ENCODE measurements at places on chromosomes 5 and 9.

- DNase-seq: no peak
Observed at GRCh38 chr5:113043491-113043931, 66.9 kb downstream of the DCP2 start.

GRCh38 chr5:147167529-147167928 is 67.3 kb upstream of the STK32A start:
- DNase-seq: no peak

- no peak for DNase-seq
Observed at GRCh38 chr9:94086486-94087345, 2.5 kb downstream of the PTPDC1 start.

GRCh38 chr9:107306308-107306707 is 23.2 kb downstream of the RAD23B start:
- no peak for DNase-seq

GRCh38 chr5:147578228-147579024 is 68.6 kb upstream of the DPYSL3 start:
- no peak for DNase-seq

- peak; percentile 88 for DNase-seq
Observed at GRCh38 chr9:99823681-99824377, 2.1 kb downstream of the NR4A3 start.

- DNase-seq: no peak
Observed at GRCh38 chr5:38639377-38640358, 83.2 kb upstream of the LIFR start.

- DNase-seq: no peak
Observed at GRCh38 chr5:136729901-136730355, 364.6 kb upstream of the TRPC7 start.

DNA sequence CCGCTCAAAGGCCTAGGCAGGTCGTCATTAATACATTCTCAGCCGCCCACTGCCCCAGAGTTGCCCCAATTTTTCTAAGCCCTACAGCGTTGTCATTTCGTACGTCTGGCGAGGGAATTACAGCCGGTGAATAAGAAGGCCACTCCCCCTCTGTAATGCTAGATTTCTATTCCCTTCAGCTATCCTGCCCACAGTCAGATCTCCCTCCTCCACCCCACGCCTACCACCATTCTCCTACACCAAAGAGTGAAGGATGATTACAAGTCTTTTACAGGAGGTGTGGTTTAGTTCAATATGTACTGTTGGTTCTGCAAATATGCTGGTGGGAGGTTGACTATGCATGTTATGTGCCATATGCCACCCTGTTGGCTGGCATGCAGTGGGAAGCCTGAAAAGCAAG is 83.7 kb upstream of the SMIM15 start:
- no peak for DNase-seq

DNA sequence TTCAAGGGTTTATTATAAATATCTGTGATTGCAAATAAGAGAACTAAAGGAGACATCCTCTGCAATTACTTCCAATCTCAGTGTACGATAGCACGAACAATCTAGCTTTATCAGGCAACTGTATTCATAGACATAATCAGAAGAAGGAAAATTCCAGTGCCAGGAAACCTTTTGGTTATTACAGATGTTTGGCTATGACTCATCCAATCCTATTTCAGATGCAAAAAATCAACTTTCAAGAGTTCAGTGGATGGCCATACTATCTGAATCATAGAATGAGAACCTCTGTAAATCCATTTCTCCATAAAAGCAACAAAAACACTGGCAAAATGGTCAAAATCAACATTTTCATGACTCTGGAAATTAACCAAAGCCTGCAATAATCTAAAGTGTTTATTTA is 37.9 kb downstream of the GAS1 start:
- DNase-seq: no peak

DNA sequence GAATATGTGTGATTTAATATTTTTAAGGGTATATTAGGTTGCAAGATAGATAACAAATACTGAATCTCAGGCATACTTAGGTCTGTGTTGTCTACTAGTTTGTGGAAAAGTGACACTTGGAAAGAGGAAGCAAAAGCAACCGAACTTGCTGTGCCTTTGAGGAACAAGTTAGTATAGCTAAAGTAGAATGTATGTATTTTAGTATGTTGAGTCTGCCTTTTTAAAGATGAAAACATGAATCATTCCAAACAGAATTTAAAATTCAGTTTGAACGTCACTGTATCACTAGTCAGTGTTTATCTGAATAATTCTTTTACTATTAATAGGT is 12.9 kb downstream of the TLE4 start:
- DNase-seq: no peak

DNA sequence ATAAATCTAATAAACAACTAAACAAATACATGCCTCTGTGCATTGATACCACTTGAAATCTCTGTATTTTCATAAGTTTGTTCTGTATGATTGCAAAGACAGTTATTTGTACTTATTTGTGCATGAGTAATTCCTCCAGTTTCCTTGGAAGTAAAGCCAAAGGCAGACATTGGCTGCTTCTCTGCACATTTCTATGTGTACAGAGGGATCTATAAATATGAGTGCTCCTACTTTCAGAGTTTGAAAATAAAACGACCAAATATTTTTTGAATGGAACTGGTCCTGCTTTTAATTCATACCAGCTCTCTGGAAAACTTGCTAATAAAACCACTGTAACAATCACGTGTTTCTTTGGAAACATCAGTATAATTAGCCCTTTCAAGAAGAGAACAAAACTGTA is 306.5 kb downstream of the MAN2A1 start:
- no peak for DNase-seq

DNA sequence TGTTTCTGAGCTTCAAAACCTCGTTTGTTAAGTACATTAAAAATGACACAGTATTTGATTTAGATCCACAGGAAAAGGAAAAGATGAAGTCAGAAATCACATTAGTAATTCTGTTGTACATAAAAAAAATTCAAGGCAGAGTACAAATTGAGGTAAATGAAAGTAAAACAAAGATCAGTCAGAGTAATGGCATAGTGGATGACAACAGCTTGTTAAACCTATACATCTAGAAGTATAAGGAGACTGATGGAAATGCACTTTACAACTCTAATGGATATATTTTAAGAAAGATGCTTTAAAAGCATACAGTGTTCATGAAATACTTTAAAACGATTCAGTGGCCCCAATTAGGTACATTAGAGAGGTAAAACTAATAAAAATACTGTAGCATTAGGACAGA is 631.3 kb upstream of the SEMA6A start:
- DNase-seq: no peak

GRCh38 chr5:133454442-133454841 is 157.9 kb downstream of the FSTL4 start:
- DNase-seq: no peak

DNA sequence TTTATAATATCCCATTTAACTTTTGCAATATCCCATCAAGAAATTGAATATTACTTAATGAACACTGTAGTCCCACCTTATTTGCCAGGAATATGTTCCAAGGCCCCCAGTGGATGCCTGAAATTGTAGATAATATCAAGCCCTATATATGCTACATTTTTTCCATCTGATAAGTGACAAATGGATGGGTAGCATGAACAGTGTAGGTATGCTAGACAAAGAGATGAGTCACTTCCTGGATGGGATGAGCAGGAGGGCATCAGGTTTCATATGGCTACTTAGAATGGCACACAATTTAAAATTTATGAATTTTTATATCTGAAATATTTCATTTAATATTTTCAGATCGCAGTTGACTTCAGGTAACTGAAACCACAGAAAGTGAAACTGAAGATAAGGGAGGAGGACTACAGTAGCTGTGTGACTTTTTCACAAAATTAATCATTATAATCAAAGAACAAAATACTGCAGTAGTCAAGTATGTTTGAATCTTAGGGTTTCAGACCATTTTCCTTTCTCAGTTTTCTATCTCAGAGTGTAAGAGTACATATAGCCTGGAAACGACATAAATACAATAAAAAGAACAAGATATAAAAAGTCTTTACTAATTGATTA is 636.4 kb upstream of the ARRDC3 start:
- no peak for DNase-seq

DNA sequence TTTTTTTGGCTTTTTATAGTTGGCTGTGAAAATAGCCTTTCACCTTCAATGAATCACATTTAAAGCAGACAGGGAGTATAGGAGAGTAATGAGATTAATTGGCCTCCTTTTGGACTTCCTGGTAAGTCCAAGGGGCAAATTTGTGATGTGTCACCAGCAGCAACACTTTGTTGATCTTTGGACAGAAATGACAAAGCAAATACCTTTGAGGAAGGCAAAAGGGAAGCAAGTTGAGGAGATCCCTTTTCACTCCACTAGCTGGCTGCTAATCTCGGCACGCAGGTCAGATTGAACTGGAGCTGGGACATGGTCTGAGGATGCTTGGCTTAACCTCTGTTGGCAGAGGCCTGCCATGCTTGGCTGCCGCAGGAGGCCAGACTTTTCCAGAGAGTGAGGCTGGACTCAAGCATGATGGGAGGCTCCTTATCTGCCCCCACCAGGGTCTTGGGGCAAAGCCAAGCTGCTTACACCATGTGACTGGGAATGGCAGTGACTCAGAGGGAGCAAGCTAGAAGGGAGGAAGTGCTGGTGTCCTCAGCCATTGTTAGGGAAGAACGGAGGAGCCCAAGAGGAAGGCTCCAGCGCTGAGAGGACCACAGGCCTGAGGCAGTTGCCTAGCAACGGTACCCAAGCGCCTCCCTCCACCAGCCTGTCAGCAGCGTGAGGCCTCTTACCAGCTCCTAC is 174.5 kb upstream of the MAP1B start:
- no peak for DNase-seq

DNA sequence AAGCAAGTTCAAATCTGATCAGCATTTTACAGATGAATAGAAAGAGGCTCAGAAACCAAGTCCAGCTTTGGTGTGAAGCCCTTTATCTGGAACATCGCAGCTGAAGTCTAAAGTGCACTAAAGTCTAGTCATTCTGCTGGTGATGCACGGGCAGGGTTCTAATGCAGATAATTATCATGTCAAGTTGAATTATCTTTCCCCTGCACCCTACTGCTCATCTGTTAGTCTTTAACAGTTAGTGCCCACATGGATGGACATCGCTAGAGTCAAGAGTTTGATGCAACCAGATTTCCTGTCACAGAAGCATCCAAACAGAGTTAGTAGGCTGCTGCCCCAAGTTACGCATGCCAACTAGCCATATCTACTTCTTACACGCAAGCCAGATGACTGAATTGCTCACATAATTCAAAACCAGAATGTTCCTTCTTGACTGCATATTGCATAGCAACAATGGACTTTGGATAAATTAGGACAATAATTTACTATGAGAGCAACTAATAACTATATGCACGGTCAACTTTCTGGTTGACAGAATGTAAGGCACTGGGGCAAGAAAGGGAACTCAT is 1.6 kb upstream of the TOMM5 start:
- no peak for DNase-seq

DNA sequence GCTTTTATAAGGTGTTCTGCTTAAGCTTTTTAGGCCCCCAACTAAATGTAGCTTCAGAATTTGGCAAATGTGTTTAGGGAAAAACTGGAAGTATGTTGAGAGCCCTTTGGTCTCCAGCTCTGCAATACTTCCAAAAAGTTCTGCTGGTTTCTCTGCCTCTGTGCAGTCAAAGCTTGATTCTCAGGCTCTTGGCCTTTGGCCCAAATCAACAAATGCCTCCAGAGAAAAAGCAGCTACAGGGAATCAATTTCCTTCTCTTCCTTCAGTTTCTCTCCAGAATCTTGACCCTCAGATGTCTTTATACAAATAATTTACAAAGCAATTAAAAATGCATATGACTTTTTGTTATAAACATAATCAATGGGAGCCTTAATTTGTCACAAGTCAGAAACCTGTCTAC is 235.7 kb downstream of the COMMD10 start:
- no peak for DNase-seq

DNA sequence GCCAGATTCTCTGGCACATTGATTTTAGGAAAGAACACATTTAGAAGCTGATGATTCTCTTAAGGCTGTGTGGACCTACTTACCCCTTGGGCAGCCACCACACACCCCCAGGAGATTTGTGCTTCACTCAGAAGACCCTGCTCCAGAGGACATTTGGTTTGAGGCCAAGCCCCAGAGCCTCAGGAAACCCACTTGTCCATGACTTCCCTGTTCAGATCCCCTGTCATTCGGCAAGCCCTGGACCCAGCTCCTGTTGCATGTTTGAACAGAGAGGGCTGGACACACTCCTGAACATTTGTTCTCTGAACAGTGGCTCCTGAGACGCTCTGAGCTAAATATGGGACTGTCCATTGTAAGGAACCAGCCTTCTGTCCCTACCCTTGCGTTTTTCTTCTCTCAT is 82.1 kb downstream of the AMBP start:
- no peak for DNase-seq

GRCh38 chr5:10699987-10700386 is 61.0 kb downstream of the DAP start:
- no peak for DNase-seq

- no peak for DNase-seq
Observed at GRCh38 chr9:86921151-86921923, 26.0 kb downstream of the GAS1 start.

- DNase-seq: no peak
Observed at GRCh38 chr5:131545845-131546244, 89.2 kb downstream of the RAPGEF6 start.

- no peak for DNase-seq
Observed at GRCh38 chr5:133297293-133297692, 245.5 kb downstream of the HSPA4 start.

GRCh38 chr5:173283318-173284288 is 44.6 kb downstream of the STC2 start:
- peak; percentile 69 for DNase-seq

GRCh38 chr5:42767491-42768105 is 11.0 kb downstream of the CCDC152 start:
- no peak for DNase-seq

DNA sequence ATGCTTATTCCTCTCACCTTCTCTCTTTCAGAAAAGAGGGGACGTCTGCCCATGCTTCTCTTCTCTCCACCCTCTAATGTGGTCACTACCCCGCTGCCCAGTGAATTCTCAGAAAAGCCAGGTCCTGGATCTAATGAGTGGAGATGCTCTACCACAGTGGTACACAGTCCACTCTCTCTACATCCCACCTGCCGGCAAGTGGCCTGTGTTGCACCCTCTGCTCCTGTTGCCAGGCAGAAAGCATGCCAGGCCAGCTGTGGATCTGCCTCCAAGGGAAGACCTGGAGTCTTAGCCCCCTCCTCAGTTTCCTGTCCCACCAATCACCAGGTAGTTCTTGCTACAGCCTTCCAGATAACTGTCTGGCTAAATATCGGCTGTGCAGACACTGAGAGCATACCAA is 71.2 kb upstream of the SPDL1 start:
- DNase-seq: no peak

GRCh38 chr9:38035873-38036272 is 33.2 kb downstream of the SHB start:
- DNase-seq: no peak

GRCh38 chr5:170437621-170438375 is 48.6 kb upstream of the KCNMB1 start:
- no peak for DNase-seq

- DNase-seq: no peak
Observed at GRCh38 chr9:31582071-31582470, 802.4 kb upstream of the ACO1 start.

DNA sequence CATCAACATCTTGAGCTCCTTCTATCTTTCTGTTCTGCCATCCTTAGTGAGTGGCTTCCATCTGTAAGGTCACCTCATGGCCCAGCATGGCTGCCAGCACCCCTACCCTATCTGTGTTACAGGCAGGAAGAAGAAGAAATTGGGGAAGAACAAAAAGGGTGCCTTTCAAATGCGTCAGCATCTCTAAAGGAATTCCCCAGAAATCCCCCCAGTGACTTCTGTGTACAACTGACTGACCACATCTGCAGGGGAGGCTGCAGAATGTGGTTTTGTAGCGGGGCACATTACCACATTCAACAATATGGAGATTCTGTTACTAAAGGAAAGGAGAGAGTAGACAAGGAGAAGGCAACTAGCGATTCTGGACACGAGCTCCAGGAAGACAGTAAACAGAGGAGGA is 40.1 kb downstream of the ALG2 start:
- DNase-seq: peak; percentile 63

- no peak for DNase-seq
Observed at GRCh38 chr9:125284855-125285254, 23.2 kb downstream of the GAPVD1 start.
